NCI-H226 (cell line): ENCODE measurements at places on chromosomes 2 and 18.

DNA sequence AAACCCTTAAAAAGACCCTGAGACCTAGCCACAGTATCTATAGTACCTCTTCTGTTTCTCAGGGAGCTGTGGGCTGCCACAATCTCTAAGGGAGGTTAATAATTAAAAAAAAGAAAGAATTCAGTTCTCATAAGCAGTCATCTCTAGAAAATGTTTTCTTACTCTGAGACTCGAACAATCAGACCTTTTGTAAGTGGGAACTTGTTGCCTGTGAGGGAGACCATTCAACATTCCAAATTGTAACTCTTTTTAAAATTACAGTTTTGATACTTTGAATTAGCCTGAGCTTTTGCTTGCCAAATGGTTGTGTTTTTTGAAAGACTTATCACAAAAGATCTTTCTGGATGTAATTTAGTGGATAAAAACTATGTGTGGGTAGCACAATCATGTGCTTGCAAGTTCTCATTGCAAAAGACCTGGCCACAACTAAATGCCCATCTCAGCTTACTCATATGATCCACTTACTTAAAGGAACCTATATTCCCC is 33.3 kb downstream of the IL1R2 start:
- peak; percentile 39 for DNase-seq

GRCh38 chr2:49000695-49001094 is 153.6 kb downstream of the FSHR start:
- DNase-seq, result no peak

DNA sequence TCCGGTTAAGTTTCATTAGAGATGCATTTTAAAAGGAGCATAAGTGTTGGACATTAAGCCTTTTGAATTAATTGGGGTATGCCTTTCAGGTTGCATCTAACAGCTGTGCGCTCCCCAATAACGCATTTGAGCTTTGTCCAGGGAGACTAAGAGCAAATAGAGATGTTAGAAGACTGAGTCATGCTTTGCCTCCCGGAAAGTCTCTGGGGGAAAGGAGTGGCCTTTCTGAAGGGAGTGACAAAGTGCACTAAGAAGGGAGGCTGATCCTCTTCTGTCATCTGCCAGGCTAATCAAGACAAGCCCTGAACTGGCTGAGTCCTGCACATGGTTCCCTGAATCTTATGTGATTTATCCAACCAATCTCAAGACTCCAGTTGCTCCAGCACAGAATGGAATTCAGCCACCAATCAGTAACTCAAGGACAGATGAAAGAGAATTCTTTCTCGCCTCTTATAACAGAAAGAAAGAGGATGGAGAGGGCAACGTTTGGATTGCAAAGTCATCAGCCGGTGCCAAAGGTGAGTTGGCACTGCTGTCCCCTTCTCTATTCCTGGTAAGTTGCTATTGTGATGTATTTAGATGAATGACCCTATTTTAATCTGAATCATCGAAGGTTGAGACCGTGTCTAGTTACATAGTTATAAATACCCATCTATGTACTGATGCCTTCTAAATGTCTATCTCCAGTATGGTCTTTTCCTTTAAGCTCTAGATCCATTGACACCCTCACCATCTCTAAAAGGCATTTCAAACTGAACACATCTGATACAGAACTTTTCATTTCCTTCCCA is 12.1 kb downstream of the TTL start:
- peak; percentile 12 for DNase-seq

DNA sequence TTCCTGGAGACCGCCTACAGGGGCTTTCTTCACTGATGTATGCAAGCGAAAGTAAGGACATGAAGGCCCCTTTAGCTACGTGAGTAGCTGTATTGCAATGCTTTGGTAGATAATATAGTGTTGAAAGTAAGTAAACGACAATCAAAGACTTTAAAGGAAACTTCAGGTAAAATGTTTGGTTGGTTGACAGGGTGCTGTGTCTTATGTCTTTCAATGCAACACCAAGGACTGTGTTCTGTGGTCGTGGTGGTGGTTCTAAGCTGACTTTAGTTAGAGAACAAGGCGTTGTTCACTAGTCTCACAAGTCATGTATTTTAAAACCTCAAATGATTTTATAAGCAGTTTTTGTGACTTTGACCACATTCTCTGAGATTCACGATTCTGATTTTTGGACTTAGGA is 58.0 kb upstream of the CABYR start:
- no peak for DNase-seq

- no peak for DNase-seq
Measured at GRCh38 chr2:10214179-10214578, 88.5 kb upstream of the HPCAL1 start.

DNA sequence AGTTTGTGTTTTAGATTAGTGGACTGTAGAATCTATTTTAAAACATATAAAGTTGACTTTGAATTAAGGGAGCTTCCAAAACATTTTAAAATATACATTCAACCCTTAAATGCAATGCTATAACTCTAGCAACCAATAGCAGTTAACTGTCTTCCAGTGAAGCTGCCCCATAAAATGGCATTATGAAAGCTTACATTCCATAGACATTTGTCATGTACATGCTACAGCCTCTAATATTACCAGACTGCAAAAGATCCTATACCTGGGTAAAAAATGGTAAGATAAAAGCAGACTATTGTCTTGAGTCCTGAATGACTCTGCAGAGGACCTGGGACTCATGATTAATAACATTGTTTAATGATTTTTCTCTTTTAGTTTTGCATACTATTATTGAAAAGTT is 489.4 kb downstream of the LRP1B start:
- peak; percentile 40 for DNase-seq
